Stimulated activated CD4-positive, alpha-beta T cell treated with anti-CD3 and anti-CD28 coated beads, TNF-alpha, amount 100 ng/mL, for 24 hours (primary cell): ENCODE measurements at places on chromosomes 4 and X.

- DNase-seq = no peak
Measured at GRCh38 chr4:80036949-80037685, 35.9 kb downstream of the ANTXR2 start.

DNA sequence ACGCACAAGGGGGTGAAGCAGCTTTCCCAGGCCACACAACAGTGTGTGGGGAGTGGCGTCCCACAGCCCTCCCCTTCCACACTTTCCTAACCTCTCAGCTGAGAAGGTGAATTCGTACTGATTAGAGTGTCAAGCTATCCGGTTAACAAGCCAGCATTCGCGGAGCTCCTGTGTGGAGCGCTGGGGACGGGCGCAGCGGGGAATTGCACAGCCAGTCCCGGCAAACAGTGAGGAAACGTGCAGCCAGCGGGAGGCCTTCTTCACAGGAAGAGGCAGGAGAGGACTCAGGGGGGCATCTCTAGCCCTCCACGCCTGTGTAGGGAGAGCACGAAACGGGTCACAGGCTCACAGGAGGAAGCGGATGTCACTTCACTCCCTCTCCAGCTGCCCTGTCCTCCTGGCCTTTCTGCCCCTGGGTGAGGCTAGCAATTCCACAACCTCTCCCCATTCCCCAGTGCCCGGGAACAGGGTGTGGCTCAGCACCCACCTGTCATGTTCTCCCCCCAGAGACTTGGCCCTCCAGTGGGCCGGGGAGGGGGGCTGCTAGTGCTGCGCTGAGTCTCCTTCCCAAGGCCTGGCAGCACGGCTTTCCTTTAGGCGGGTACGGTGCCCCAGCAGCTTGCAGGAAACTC, 117.3 kb downstream of the CPZ start:
- no peak for DNase-seq

DNA sequence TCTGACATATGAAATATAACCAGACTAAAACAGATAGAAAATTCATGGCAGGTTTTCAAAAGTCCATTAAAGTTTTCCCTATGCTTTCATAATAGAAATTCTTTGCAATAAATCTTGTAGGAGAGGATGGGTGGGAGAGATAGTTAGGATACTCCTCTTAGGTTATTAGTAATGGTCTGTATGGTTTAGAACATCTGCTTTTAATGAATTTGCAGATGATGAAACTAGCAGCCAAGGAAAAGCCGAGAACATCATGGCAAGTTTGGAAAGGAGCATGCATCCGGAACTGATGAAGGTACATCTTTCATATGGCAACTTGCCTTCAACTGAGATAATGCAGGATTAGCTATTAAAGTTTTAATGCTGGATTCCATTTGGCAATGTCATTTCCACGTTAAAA, 70.7 kb downstream of the DOCK11 start:
- DNase-seq = no peak

DNA sequence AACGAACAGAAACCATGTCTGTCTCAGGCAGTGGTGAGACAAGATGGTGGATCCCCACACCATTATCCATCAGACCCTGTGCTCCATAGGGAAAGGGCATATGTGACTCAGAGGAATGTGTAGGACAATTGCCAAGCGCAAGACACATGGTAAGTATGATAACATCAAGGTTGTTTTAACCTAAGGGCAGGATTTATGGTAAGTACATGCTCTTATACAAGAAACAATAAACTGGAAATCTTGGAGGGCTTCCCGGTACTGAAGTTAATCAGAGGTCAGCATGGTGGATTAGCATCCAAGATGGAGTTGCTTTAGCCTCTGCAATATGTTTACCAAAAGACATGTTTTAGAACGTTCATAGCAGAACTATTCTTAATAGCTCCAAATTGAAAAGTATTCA, 355.0 kb downstream of the PPP1R2C start:
- no peak for DNase-seq

DNA sequence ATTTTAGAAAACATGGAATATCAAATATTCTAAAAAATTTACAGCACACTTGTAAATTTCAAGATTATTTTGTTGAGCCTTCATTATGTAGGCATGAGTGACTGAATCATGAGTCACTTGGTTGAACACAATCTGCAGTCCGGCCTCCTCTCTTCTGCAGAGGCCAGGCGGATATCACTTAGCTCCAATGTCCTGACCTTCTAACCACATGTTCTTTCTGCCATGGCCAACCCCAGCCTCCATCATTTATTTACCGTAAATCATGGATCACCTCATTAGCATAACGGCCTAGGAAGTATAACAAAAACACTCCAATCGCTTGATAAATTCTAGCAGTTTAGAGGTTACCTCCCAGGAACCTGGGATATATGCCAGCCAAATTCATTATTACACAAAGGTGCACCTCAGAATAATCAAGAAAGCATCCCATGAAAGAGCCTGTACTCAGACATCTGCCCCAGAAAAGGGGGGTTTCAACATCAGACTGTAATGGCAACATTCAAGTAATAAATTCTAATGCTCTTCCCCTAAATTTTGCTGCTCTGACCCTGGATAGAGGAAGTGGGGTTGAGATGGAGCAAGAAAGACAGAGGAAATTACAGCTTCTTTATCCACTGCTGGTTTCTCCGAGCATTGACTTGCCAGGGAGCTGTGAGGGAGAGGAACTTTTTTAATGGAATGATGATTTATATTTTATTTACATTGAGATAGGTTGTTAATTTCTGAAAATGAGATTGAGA, 2153.6 kb upstream of the AGA start:
- no peak for DNase-seq

- DNase-seq = no peak
Measured at GRCh38 chrX:46553935-46554334, 8.7 kb upstream of the ZNF674 start.

DNA sequence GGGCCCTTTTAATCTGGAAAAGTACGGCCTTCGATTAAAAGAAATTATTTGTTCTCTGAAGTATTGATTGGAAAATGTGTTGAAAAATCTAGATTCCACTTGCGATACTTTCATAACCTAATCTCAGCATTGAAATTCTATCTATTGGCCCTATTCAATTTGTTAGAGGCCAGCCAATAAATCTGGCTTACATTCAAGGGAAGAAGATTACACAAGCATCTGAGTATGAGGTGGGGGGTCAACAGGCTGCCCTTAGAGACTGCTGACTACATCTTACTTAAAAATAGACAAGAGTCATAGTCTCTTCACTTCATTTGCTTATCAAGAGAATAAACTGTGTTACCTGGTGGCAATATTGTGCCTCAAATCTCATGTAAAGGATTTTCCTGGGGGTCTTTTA, 248.0 kb upstream of the KCNIP4 start:
- no peak for DNase-seq

- DNase-seq = no peak
Measured at GRCh38 chr4:60885011-60885410, 315.1 kb upstream of the ADGRL3 start.
